ENCODE measurements at places on chromosomes 2 and 18.
A peak's percentile ranks its signal among the peaks of the same experiment; 100 is the strongest.

- no peak for DNase-seq
Observed at GRCh38 chr18:78679613-78680260, 299.9 kb upstream of the SALL3 start.

GRCh38 chr2:63780518-63781155, 61.1 kb upstream of the UGP2 start:
- DNase-seq: no peak

DNA sequence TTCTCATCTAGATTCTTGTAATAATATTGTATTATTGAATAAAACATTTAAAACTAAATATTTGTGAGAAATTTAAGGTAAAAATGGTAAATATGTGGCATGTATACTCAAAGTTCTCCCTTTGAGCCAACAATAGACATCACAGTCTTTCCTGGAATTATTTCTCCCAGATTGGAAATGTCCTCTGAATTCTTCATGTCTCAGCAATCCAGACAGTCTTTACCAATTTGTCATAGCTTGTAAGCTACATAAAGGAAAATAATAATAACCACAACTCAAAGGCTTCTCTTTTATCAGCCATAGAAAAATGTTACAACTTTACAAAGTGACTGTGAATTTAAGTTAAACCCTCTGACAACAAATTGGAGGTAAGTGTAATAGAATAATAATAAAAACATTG, 784.9 kb downstream of the EPHA4 start:
- DNase-seq: no peak

DNA sequence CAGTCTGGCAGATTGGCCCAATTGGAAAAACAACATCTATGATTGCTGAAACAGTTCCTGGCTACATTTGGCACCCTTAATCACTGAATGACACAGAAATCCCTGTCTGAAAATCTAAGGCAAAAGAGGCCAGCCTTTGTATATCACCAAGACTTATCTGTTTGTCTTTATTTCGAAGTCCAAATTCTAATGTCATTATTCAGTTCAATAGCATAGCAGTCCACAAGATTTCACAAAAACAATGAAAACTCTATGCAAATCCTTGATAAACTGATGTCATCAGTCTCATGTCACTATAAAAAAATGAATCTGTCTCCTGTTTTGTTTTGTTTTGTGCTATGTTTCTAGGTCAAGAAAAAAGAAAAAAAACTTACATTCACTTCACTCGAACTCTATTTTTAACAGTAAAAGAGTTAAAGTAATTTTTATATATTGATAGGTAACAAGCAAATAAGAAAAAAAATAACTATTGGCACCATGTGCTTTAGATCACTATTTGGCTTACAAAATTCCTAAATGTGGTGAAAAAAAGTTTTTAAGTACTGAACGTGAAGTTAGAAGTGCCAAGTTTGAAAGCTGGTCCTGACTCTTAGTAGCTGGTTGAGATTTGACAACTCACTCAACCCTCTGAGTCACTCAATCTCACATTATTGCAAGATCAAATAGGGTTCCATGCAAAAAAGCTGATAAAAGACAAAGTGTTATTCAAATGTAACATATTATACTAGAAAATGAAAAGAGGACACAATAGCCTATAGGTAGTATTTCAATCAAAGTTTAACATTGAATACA, 359.3 kb downstream of the IRS1 start:
- DNase-seq: no peak

DNA sequence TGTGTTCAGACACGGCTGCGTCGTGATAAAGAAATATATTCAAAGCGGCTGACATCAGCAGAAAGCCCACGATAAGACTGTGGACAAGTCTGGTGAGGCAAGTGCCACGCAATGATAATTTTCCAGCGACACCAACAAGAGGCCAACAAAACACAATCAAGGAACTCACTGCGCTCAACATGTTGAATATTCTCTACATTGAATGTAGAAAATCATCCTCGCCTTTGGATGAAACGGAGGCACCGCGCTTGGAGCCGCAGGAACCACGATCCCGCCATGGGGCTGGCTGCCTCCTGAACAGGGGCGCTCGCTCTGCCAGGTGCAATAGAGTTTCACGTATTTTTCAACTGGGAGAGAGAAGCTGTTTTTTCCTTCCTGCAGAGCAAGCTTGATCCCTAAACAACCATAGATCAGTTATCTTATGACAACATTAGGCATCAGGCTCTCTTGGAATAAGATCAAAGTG, 220.3 kb downstream of the ATAD2B start:
- no peak for DNase-seq

DNA sequence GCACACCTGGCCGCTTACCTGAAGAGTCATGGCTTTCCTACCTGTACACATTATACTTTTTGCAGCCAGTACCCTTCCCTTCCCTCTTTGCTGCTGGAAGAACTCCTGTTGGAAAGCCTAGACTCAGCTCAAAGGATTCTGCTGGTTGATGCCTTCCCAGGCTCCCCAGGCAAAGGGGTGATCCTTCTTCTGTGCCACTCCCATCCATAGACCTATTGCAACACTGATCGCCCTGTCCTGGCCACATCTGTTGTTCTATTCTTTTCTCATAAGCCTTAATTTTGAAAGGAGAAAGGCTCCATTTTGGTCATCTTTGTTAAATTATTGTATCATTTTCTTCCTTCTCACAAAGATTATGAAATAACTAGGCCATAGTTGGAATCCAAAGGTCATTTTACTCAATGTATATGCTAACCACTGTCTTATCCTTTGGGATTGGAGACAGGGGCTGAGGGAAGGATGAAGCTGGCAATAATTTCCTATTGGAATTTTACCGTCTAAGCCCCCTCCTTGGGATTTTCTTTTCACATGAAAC, 3.4 kb upstream of the PRKCE start:
- no peak for DNase-seq

- DNase-seq: no peak
Observed at GRCh38 chr2:236947896-236948295, 137.8 kb upstream of the COPS8 start.

- DNase-seq: no peak
Observed at GRCh38 chr2:180314086-180314485, 307.0 kb upstream of the CWC22 start.

- DNase-seq: peak; percentile 51
Observed at GRCh38 chr2:191202881-191203397, 42.3 kb upstream of the MYO1B start.

- DNase-seq: no peak
Observed at GRCh38 chr2:138716183-138716582, 64.0 kb downstream of the NXPH2 start.
